ENCODE measurements at places on chromosomes 13 and 19.

- DNase-seq, result no peak
These were observed 30.3 kb upstream of the TPP2 start for GRCh38 chr13:102566513-102566912.

- no peak for DNase-seq
These were observed 6.2 kb downstream of the RPS19 start for GRCh38 chr19:41866284-41866683.

DNA sequence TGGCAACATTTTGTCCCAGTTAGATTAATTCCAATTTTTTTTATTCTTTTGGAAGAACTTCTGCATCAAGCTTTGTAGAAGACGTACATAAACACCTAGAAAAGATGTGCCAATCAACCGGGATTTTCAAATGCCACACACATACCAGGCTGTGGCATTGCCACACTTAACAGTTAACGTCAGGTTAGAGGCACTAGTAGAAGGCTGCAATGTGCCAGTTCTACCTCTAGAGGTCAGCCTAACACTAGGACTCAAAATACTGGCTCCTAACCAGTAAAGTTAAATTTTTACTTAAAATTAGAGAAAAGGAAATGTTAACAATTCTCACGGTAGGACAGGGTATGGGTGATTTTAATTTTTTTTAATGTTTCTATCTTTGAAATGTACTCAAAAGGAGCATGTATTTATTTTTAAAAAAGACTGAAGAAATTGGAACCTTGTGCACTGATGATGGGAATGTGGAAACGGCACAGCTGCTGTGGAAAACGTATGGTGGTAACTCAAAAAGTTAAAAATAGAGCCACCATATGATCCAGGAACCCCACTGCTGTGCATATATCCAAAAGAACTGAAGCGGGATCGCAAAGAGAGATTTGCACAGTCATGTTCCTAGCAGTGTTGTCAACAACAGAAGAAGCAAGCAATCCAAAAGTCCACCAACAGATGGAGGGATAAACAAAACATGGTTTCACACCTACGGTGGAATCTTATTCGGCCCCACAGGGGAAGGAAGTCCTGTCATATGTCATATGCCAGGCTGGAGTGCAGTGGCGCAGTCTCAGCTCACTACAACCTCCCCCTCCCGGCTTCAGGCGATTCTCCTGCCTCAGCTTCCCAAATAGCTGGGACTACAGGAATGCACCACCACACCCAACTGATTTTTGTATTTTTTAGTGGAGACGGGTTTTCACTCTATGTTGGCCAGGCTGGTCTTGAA is 30.3 kb downstream of the CRYL1 start:
- no peak for DNase-seq

DNA sequence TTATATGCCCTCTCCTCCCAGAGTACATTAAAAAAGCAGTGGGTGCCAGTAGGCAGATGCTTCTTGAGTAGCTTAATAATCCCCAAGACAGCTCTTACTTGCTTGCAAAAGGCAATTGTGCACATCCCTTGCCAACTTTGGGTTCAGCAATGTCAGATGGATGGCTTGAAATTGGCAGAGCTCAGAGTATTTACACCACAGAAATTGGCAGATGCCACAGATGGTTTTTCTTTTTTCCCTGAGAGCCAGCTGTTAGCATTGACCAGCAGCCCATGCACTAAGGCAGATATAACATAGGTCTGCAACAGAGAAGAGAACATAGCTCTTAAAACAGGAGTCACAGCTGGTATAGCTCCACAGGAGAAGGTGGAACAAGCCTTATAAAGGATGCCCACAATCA is 18.4 kb upstream of the RNASEH2B start:
- no peak for DNase-seq

GRCh38 chr19:15815306-15815705 is at the start of gene OR10H1:
TSS of gene OR10H1 (minus strand) at chr19:15815664. CDS start at chr19:15808037, 7,627 bp downstream.
- DNase-seq, result no peak

Measured in left renal pelvis (tissue), 4 donors.